ENCODE measurements at places on chromosomes 7 and 10.
A peak's percentile ranks its signal among the peaks of the same experiment; 100 is the strongest.

- DNase-seq, result no peak
Observed at GRCh38 chr10:77189075-77189474, 448.5 kb downstream of the KCNMA1 start.

GRCh38 chr10:130769146-130770017 is 542.1 kb downstream of the TCERG1L start:
- DNase-seq, result no peak

- no peak for DNase-seq
Observed at GRCh38 chr10:86779220-86780017, 23.0 kb downstream of the BMPR1A start.

- DNase-seq, result peak; percentile 92
Observed at GRCh38 chr10:102229810-102230263, 3.7 kb downstream of the ELOVL3 start.

- no peak for DNase-seq
Observed at GRCh38 chr10:89419548-89419947, 5.2 kb downstream of the IFIT5 start.

DNA sequence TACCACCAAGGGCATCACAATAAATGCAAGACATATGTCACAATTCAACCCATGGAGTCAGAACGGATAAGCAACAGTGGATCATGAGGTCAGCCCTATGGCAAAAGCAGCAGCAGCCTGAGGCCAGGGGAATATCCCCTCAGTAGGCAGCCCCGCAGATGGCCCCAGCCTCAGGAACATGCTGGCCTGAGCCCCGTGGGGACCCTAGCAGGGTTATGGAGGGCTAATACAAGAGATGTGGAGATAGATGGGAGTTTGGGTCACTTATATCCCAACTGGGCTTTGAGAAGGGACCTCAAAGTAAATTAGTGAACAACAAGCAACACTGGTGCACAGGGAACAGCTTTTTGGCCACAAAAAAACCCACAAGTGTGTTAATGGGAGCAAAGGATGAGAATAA is 9.1 kb downstream of the TMEM72 start:
- no peak for DNase-seq

GRCh38 chr10:1394155-1394912 is 338.1 kb downstream of the WDR37 start:
- DNase-seq, result peak; percentile 14

GRCh38 chr7:157470701-157471131 is 133.9 kb downstream of the DNAJB6 start:
- no peak for DNase-seq

DNA sequence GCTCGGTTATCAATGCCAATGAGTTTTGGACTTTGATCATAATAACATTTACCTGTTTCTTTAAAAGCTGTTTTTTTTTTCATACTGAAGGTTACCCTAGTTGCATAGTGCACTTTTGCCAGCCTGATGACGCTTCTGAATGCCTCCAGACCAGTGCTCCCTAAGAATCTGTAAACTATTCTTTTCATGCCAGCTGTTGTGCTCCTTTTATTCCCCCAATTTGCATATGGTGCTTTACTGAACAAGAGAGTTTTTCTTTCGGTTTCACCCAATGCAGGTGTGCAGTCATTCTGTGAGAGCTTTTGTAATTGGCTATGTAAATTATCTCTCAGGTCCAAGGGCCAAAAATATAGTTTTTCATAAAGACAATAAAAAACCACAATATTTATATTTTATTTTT is 48.1 kb upstream of the GLCCI1 start:
- no peak for DNase-seq

GRCh38 chr7:17326378-17326777 is 27.9 kb downstream of the AHR start:
- DNase-seq, result no peak

DNA sequence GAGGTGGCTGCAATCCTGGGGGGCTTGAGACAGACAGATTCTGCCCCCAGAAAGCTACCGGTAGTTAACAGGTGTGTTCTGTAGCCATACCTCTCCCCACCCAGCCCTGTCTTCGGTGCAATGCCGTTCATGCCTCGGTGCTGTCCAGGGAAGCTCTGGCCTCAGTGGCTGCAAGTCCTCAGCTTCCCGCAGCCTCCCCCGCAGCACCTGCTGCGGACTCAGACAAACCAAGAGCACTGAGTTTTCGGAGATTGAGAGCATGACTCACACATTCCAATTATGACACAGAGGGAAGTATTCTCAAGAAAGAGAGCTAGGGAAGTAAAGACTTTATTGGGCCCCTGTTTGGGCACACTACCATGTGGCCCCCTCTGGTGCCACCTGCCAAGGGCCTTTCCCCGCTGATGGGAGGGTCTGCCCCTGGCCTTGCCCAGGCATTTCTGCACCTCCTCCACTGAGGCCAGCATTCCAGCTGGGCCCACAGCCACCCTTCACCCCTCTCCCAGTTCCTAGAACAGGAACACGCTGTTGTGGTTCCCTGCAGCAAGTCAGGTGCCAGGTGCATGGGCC is 30.2 kb upstream of the EZH2 start:
- DNase-seq, result peak; percentile 75

DNA sequence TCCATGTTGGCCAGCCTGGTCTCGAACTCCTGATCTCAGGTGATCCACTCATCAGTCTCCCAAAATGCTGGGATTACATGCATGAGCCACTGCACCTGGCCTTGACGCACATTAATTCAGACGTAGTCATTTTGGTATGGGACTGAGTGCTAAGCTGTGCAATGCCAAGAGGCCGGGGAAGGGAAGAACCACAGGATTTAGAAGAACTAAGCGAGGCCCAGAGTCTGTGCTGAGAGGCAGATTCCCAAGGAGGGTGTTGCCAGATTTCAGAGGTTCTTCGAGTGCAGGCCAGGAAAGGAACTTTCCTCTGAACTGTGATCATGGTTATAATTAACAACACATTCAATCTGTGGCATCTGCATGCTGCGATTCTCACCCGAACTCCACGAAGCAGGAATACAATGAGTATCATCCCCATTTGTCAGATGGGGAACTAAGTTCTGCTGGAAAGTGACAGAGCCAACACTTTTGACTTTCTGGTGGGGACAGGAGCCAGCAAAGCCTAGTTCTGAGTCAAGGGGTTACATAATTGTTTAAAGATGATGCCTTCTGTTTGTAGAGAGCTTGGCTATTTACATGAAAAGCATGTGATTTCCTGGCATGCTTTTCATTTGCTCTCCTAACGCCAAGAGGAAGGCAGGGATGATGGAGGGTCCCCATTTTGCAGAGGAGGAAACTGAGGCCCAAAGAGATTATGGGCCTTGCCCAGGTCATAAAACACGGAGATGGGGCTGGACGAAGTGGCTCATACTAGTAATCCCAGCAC is 6.2 kb upstream of the ZAN start:
- no peak for DNase-seq

- peak; percentile 52 for DNase-seq
Observed at GRCh38 chr10:124992462-124993344, 50.8 kb downstream of the ZRANB1 start.

GRCh38 chr7:154873500-154874121 is 129.3 kb downstream of the PAXIP1 start:
- DNase-seq, result no peak

GRCh38 chr10:1609648-1609970 is 127.7 kb downstream of the ADARB2 start:
- no peak for DNase-seq

GRCh38 chr7:147412782-147413556 is 1177.6 kb upstream of the C7orf33 start:
- no peak for DNase-seq

- no peak for DNase-seq
Observed at GRCh38 chr10:72263613-72264241, 10.0 kb upstream of the DDIT4 start.

- no peak for DNase-seq
Observed at GRCh38 chr7:30068117-30068516, 39.9 kb downstream of the PLEKHA8 start.

- no peak for DNase-seq
Observed at GRCh38 chr7:34718867-34719266, 60.8 kb downstream of the NPSR1 start.

GRCh38 chr7:131013716-131014115 is 279.7 kb upstream of the KLF14 start:
- peak; percentile 21 for DNase-seq

DNA sequence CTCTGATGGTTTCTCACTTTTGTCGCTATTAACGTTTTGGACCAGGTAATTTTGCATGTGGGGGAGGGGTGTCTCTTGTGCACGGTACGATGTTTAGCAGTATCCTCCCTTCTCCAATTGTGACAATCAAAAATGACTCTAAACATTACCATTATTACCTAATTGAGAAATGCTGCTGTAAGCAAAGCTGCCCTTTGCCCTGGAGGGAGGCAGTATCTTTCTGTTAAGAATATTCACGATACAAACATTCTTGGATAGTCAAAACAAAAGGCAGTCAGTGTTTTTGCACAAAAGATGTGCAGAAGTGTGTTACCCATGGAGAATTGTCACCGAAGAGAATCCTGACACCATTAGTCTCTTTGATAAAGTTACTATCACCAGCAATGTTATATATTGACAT is 9.6 kb downstream of the MALSU1 start:
- no peak for DNase-seq

DNA sequence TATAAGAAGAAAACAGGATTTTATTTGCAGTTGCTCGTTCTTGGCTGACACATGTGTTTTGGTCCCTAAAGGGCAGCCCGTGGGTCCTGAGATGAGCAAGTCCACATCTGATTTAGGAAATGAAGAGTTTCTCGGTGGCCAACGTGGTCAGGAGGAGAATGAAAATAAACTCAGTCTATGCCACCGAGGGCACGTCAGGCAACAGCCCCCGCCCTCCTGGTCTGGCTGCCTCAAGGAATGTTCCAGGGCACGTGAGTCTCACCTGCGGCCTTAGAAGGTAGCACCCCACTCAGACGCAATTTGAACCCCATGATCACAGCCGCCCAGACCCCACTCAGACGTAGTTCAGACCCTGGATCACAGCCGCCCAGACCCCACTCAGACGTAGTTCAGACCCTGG is 197.2 kb downstream of the ADARB2 start:
- no peak for DNase-seq

DNA sequence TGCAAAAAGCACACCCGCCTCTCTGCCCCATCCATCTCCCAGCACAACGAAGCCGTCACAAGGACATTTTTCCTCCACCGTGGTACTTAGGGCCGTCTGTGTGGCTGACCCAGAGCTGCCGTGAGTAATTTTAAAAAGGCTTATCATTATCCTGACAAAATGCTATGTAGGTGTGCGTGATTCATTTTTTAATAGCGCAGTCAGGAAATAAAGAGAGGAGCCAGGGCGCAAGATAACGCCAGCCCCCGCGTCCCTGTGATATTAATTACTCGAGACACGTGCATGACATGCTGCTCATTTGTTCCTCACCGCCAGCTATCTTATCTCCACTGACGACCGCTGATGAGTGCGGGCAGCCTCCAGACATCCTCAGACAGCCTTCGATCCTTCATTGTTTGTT is 332.7 kb upstream of the PFKP start:
- no peak for DNase-seq

DNA sequence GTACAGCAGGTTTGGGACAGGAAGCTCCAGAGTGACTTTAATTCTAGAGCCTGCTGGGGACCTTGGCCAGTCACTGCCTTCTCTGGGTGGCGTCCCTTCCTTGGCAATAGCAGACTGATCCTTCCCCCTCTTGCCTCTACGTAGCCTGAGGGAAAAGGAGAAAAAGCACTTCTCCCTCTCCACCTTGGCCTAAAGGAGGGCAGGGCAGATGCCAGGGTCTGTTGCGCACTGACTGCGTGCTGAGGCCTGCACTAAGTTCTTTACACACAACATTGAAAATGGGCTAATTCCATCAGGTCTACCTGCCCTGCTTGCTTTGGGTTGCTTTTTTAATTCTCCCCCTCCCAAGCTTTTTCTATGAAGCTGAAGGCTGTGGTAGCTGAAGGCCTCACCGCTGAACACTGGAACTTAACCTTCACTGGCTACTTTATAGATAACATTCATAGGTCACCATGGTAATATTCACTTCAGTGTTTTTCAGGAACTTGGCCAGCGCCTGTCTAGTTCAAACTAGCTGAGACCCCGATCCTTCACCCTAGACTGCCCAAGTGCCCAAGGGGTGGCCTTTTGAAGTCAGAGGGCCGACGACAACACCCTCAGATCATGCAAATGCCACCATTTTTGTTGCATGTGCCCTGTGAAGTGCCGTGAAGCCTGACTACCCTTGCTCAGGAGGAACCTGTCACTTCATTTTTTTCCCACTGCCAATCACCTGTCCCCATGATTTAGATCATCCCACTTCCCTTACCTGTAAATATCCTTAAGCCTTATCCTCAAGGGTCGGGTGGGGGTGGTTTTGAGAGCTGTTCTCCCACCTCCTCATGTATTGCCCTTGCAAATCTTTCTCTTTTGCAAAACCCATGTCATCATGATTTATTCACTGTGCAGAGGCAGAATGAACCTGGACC is 28.7 kb downstream of the PRF1 start:
- DNase-seq, result no peak

DNA sequence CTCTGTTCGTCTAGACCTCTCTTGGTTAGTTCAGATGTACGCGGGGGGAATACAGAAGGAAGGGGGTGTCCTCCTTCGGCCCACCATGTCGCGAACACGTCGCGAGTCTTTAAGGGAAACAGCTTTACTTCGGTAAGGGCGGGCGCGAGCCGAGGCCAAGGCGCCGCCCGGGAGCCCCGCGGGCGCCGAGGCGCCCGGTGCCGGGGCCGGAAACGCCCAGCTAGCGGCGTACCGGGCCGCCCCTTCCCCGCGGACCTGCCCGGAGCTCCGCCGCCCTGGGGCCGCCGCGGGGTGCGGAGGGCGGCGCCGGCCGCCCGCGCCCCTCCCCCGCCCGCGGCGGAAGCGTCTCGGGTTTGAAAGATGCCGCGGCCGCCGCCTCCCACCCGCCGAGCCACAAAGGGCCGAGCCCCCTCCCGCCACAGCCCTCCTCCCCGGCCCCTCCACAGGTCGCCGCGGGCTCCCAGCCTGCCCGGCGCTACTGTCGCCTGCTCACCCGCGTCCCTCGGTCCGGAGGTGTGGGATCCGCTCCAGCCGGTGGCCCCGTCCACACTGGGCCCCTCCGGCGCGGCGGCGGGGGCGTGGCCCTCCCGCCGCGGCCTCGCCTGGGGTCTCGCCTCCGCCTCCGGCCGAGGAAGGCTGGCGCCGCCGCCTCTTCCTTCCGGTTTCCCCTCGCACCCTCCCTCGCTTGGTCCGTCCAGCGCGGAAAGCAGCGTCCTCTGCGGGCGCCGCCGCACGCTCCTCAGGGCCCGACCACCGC is at the start of gene KBTBD2:
Gene KBTBD2, minus strand, starts transcription at position 718 of the 757 bp plus-strand sequence. CDS start 12,156 bp downstream, outside the sequence.
- peak; percentile 86 for DNase-seq

GRCh38 chr7:158567153-158567603 is 20.4 kb downstream of the PTPRN2 start:
- DNase-seq, result no peak

DNA sequence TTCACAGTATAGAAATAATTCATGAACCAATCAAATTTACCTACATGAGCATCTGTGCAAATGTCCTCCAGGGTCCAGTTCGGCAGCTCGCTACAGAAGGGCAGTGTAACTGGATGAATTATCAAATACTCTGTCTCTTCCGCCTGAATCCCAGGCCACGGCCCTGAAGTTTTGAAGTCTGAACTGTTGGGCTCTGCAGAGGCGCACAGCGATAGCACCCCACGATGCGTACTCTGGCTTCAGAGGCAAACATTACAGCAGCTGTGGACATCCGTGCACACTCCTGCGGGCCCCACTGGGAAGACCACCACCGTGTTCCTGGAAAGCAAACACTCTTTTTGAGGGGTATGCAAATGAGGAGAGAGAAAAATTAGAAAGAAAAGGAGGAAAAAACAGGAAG is 259.8 kb upstream of the TCERG1L start:
- DNase-seq, result no peak

- DNase-seq, result no peak
Observed at GRCh38 chr10:72045586-72045985, 42.8 kb downstream of the SPOCK2 start.

All from stimulated activated CD8-positive, alpha-beta memory T cell treated with anti-CD3 and anti-CD28 coated beads, Interleukin-4, amount 100 ng/mL, for 48 hours (primary cell).